ENCODE measurements at places on chromosomes 4 and X. TPM values are rescaled to one million over a fixed set of nuclear protein-coding genes. Genes with fewer than 3 reads are reported as not detected.

The TRIML1 gene
- total RNA-seq: not detected

The EFHC2 gene
- total RNA-seq: not detected

The SOD3 gene
- 49.1 TPM for total RNA-seq

The GPM6B gene
- total RNA-seq: 1.5 TPM

The PDZD4 gene
- 2.0 TPM for total RNA-seq

The ADH7 gene
- not detected for total RNA-seq

The GPR119 gene
- total RNA-seq: not detected

The AMBN gene
- not detected for total RNA-seq

The TMEM35A gene
- total RNA-seq: 2.0 TPM

The TRIM60 gene
- total RNA-seq: not detected

The MEPE gene
- total RNA-seq: not detected

The RHOH gene
- not detected for total RNA-seq

The FAM9B gene
- total RNA-seq: not detected

The MAMLD1 gene
- total RNA-seq: not detected

The HMGN5 gene
- total RNA-seq: 6.1 TPM

The HMX1 gene
- total RNA-seq: not detected

The GAGE12J gene
- not detected for total RNA-seq

The HTN3 gene
- total RNA-seq: not detected

The BEX5 gene
- total RNA-seq: 4.0 TPM

The MAML3 gene
- total RNA-seq: 40.0 TPM

The TMSB15C gene
- total RNA-seq: not detected

The SERPINA7 gene
- not detected for total RNA-seq

The HSFX2 gene
- total RNA-seq: not detected

The IL2 gene
- total RNA-seq: not detected

The CXCL5 gene
- not detected for total RNA-seq

The ADGRL3 gene
- total RNA-seq: 5.7 TPM

The GPAT3 gene
- 15.7 TPM for total RNA-seq

The ZBTB33 gene
- total RNA-seq: 9.4 TPM

The SLAIN2 gene
- total RNA-seq: 40.1 TPM

The IL2RG gene
- 51.9 TPM for total RNA-seq

The MAGEA11 gene
- not detected for total RNA-seq

The TNMD gene
- total RNA-seq: not detected

The UPF3B gene
- total RNA-seq: 7.8 TPM

The F11 gene
- not detected for total RNA-seq

The CYBB gene
- total RNA-seq: 12.0 TPM

The RBMXL3 gene
- not detected for total RNA-seq

The KLHL13 gene
- total RNA-seq: 1.1 TPM

The EMCN gene
- 1.4 TPM for total RNA-seq

The PF4V1 gene
- not detected for total RNA-seq

The ARHGAP6 gene
- total RNA-seq: 12.4 TPM

The BCLAF3 gene
- 16.5 TPM for total RNA-seq

The NIPAL1 gene
- 38.2 TPM for total RNA-seq
